NCI-H446 treated with DMSO at 0.1 percent for 48 hours (cell line): ENCODE measurements at places on chromosomes 1 and 21.

- no peak for DNase-seq
Measured at GRCh38 chr1:106457368-106457767, 599.1 kb upstream of the PRMT6 start.

DNA sequence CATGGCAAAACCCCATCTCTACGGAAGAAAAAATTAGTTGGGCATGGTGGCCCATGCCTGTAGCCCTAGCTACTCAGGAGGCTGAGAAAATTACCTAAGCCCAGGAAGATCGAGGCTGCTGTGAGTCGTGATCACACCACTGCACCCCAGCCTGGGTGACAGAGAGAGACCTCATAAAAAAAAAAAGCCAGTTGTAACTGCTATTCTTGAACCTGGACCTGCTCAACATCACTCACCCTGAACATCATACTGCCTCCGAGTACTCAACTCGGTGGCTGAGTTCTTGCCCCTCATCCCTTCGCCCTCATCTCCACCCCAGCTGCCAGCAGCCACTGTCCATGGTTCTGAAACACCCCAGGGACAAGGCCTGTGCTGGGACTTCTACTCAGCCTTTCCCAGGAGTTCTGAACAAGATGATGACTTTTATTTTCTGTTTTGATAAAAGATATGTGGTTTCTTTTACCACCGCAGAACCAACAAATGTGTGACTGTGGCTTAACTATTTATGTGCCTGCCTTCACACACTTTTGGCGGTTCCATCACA lies 5.4 kb upstream of the DISP3 start:
- DNase-seq, result no peak

DNA sequence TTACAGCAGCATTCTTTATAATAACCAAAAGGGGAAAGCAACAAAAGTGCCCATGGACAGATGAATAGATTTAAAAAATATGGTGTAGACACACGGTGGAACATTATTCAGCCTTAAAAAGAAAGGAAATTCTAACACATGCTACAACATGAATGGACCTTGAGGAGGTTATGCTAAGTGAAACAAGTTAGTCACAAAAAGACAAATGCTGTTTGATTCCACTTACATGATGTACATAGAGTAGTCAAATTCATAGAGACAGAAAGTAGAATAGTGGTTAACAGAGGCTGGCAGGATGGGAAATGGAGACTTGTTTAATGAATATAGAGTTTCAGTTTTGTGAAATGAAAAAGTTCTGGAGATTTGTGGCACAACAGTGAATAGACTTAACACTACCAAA lies 151.4 kb downstream of the CYYR1 start:
- no peak for DNase-seq

- DNase-seq, result no peak
Measured at GRCh38 chr21:28357743-28358142, 634.9 kb downstream of the LTN1 start.

GRCh38 chr1:241638909-241639622 lies 1.1 kb downstream of the CHML start:
- no peak for DNase-seq

- DNase-seq, result no peak
Measured at GRCh38 chr1:168135116-168135920, 1.4 kb downstream of the GPR161 start.

DNA sequence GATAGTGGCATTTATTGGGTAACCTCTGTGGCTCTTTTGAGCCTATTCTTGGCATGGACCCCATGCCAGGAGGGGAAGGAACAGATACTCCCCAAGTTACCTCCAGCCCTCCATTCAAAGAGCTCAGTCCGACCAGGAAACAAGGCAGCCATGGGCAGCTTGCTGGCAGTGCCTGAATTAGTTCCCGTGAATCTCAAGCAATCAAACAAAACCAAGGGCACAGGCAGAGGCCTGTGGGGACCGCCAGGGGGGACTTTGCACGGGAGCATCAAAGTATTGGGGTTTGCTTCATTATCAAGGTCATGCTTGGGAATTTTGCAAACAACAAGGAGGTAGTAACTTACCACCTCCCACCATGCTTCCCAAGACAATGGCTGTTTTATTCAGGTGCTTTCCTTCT lies 81.2 kb upstream of the IFFO2 start:
- DNase-seq, result no peak

DNA sequence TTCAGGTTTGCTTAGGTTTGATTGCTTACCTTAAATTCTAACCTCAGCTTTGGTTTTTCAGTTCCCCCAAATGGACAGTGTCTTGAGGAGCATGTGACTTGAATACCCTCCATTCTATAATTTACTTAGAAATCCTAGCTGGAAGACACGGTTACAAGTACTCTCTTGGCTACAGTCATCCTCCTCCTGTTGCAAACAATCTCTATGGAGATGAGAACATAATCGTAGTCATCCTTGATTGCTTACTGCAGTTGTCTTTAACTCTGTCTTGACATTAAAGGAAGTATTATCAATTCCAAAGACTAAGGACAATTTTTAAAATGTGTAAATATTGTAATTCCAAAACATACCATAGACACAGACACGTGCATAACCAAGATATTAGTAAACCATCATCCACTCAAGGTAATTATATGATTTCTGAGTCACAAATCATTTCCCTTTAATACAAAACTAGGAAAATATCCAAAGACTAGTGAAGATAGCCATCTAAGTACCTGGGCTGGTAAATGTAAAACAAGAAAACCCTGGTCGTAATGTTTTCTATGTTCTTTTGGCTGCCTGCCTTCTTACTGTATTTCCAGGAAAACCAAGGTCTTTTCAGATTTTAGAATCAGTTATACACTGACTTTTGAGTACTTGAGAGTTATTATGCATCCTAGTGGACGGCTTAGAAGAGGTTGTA lies 149.9 kb downstream of the CHRM3 start:
- DNase-seq, result no peak
